ENCODE measurements at places on chromosomes 1 and 21.

DNA sequence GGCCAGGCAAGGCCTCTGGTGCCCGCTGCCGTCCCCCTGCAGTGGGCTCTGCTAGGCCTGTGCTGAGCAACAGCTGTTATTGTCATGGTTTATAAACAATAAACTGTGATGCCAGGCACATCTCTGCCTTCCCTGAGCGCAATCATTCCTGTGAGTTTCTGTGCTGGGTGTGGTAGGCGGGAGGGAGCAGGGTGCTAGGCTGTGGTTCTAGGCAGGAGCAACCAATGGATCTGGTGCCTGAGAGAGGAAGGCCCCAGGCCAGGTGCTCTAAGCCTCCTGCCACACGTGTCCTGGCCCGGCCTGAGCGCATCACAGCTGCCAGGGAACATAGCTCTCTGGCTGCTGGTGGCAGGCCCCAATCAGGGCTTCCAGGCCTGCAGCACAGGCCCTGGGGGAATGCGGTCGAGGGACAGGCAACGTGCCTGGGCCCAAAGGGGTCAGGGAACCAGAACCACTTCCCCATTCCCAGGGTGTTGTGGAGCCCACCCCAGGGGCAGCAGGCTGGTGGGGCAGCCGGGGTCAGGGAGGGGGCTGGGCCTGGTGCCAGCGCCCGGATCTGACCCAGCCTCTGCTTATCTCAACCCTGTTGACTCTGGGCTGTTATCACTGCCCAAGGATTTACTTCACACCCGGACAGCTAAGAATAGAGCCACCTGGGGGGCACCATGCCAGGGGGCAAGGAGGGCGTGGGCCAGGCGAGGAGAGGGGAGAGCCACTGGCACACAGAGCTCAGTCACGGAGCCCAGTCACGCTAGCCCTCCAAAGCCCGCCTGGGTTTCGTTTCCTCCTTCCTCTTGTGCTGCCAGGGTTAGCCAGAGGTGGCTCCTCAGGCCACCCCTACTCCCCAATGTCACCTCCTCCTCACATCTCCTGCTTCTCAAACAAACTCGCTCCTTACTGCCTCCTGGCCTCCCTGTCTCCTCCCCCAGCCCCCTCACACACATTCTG lies 11.5 kb downstream of the TRIM46 start:
- DNase-seq = no peak

- peak; percentile 53 for DNase-seq
Observed at GRCh38 chr1:15305468-15305770, 58.4 kb downstream of the FHAD1 start.

DNA sequence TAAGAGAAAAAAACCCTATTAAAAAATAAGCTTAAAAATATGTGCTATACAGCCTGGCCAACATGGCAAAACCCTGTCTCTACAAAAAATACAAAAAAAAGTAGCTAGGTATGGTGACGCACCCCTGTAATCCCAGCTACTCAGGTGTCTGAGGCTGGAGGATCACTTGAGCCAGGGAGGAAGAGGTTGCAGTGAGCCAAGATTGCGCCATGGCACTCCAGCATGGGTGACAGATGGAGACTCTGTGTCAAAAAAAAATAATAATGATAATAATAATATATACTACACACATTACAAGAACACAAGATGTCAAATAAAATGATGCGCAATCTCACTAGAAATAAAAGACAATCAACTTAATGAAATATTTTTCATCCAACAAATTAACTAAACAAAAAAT lies 22.9 kb downstream of the NRDC start:
- DNase-seq = no peak

- peak; percentile 54 for DNase-seq
Observed at GRCh38 chr1:68218490-68218889, 13.8 kb downstream of the WLS start.

DNA sequence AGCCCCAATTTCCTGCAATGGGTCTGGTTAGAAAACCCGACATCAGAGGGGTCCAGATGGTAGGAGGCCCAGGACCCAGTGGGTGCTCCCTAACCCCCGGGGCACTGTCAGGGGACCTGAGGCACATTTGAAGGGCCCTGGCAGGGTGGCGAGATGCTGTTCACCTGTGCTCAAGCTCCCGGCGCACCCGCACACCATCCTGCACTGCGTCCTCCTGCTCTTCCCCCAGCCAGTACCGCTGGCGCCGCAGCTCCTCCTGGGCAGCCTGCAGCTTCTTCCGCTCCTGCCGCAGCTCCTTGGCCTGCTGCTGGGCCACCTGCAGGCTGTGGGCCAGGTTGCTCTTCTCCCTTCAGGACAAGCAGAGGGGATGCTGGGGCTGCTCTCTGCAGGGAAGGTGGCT lies 36.0 kb downstream of the RNU1-1 start:
- no peak for DNase-seq

DNA sequence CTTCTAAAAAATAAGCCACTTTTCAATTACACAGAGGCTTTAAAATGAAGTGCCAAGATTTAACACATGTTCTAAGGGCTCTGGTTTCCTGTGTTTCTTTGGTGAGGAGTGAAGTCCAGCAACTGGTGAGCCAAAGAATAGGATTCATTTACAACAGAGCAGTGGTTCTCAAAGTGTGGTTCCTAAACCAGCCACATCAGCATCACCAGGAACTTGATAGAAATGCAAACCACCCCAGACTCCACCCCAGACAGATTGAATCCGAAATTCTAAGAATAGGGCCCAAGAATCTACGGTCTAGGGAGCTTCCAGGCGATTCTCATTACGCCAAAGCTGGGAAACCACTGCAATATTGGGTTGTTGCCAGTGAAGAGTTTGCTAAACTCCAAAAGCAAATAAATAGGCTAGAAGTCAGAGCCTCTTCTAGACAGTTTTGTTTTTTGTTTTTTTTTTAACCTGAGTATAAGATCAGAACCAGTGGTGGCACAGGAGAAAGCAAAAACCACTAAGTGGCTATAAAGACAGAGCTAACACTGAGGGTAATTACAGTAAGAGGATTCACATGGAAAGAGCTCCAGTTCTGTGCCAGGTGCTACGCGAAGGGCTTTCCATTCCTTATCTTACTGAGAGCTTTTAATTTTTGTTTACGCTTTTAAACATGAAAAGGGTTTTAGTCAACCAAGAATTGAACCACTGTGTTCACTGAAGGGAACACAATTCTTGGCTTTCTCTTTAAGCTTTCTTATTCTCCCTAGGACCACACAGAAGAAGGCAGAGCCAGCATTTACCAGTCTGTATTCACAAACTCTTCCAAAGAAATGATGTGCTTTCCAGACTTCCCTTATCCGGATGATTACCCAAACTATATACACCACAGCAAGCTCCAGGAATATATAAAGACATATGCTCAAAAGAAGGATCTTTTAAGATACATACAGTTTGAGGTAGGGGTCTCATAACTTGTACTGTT lies 42.4 kb upstream of the FMO2 start:
- peak; percentile 65 for DNase-seq

DNA sequence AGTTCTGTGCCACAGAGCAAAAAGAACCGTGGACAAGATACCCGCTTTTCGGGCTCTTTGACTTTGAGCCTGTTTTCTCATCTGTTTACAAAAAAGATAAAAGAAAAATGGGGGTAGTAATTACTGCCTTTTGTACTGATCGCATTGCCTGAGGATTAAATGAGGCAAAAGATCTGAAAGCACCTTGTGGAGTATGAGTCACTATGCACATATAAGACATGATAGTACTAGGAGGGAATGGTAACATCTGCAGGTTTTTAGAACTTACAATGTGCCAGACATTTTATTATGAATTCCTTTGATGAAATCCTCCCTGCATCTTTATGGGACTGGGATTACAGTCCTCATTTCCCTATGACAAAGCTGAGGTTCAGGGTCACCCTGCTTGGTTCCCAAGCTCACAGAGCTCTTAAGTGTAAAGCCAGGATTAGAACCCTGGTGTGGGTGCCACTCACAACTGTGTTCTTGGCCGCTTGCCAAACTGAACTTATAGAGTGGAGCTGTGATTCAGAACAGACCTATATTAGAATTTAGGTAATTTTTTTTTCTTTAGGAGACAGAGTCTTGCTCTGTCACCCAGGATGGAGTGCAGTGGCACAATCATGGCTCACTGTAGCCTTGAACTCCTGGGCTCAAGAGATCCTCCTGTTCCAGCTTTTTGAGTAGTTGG lies 1.8 kb downstream of the DISC1 start:
- DNase-seq = no peak

Measured in astrocyte (in vitro differentiated cells and primary cell).